Fibroblast of gingiva (primary cell): ENCODE measurements at places on chromosomes 11 and 22.

DNA sequence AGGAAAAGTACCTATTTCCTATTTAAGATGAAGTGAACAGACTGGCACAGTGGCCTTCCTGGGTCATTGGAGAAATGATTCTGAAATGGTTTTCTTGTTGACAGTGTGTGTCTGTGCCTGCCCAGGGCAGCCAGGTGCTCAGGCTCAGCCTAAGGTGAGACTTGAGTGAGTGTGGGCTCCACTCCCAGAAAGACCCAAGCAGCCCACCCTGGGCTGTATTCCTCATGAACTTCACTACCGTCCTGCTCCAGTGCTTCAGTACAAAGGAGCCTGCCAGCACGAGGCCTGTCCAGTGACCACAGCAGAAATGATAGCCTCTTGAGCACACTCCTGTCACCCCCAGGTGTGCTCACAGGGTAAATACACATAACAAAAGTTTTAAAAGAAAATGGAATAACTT, 49.5 kb downstream of the GAB4 start:
- no peak for DNase-seq

DNA sequence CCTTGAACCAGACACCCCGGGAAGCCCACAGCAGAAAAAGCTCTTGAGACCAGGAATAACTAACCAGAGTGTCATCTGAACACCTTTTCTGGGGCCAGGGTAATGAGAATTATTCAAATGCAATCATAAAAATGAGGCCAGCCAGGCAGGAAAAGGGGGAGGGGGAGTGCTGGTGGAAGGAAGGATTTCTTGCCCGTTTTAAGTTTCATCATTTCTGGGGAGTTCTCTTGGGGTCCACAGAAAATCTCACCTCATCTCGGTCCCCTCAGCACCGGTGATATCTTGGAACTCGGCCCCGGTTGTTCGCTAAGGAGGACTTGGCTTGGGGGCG, 495 bp upstream of the PKNOX2 start:
- no peak for DNase-seq

- no peak for DNase-seq
Measured at GRCh38 chr11:132681971-132682370, 850.3 kb downstream of the OPCML start.

DNA sequence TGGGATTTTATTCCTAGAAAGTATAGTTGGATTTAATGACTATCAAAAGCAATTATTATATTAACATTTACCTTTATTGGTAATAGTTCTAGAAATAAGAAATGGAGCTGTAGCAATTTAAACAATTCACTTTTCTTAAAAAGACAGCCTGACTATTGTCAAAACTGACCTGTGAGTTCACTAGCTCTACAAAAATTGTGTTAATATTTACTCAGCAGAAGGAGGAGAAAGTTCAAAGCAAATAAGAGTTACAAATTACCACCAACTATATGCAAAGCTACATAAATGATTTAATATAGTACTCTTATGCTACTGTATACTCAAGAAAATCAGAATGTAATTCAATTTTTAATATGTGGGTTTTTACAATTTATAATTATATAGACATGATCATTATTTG, 310.0 kb downstream of the DCDC1 start:
- DNase-seq, result no peak

GRCh38 chr11:32892355-32893092, at the start of gene QSER1:
QSER1 (plus strand) TSS chr11:32892811; CDS start chr11:32893126, 315 bp downstream.
- DNase-seq, result peak; percentile 57

DNA sequence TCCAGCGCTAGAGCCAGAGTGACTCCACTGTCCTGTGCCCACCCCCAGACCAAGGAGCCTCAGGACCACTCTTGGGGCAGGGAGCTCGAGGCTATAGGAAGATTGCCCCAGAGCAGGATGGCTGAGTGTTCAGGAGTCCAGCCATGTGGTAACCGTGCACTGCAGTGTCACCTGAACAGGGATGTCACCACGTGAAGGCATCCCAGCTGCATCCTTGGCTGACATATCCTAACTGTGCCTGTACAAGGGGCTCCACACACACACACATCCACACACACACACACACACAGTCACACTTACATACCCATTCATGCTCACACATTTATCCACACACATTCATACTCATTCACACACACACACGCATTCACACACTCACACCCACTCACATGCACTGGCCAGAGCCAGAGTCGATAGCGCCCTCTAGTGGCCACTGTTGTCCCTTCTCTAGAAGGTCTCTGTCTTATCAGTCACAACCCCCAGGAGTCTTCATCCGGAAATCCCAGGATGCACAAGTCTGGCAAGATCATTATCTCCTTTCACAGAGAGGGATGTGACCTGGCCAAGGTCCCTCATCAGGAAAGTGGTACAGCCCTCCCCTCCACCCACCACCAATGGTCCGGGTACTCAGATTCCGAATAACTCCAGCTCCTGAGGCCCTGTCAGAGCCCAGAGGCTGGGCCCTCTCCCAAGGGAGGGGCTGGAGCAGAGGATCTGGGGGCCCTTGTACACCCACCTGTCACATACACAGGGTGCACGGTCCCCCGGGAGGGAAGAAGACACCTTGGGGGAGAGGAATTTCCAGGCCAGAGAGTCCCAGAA, 55.1 kb downstream of the IGLL5 start:
- peak; percentile 26 for DNase-seq

DNA sequence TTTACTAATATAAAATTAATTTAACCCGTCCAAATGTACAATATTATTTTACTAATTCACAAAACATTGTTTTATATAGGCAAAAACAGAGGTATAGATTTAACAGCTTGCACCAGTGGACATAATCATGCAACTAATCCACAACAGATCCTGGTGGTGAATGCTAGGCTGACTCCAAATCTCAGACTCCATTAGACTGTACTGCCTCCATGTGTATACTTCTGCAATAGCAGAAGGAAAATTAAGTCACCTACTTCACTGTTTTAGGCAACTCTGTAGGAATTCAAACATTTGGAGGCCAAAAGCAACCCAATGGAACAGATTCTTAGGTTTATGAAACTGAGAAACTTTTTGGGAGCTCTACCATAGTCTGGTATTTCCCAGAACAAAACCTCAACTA, 30.0 kb upstream of the RAB39A start:
- DNase-seq, result peak; percentile 54

GRCh38 chr22:25067851-25068421, 115.4 kb downstream of the KIAA1671 start:
- no peak for DNase-seq

GRCh38 chr11:70155386-70155785, 47.7 kb upstream of the FADD start:
- DNase-seq, result no peak

DNA sequence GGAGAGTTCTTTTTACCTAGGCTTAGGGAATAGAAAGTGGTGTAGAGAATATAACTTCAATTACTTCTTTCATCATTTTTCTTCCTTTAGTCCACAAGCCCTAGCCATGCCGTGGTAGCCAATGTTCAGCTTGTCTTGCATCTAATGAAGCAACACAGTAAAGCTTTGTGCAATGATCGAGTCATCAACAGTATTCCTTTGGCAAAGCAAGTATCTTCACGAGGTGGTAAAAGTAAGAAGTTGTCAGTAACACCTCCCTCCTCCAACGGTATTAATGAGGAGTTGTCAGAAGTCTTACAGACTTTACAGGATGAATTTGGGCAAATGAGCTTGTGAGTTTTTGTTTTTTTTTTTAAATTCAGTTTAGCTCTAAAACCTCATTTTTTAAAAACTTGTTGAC, 37.4 kb downstream of the CEP57 start:
- DNase-seq, result peak; percentile 49

DNA sequence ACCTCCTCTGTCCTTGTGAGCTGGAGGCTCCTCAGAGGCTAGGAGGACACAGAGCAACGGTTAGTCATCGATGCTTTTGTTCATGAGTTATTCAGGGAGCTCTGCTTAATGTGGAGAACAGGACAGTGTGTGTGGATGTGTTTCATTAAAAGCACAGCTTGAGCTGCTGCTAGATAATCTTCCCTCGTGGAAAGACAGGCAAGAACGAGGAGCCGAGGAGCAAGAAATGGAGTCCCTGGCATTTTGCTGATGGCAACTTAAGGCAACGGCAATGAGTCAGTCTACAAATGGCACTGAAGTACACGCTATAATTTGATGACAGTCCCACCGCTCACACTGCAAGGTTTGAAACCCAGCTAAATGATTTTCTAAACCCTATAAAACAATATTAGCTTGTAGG, 106.2 kb downstream of the IGLL1 start:
- no peak for DNase-seq

GRCh38 chr11:18748766-18749365, 22.9 kb upstream of the IGSF22 start:
- DNase-seq, result no peak

- DNase-seq, result no peak
Measured at GRCh38 chr11:98895936-98896335, 124.8 kb upstream of the CNTN5 start.

DNA sequence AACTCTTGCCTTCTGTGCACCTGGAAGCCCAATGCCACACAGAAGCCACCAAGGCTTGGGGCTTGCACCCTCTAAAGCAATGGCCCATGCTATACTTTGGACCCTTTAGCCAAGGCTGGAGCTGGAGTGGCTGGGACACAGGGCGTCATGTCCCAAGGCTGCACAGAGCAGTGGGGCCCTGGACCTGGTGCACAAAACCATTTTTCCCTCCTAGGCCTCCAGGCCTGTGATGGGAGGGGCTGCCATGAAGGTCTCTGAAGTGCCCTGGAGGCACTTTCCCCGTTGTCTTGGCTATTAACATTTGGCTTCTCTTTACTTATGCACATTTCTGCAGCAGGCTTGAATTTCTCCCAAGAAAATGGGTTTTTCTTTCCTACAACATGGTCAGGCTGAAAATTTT, 20.6 kb upstream of the TMEM45B start:
- no peak for DNase-seq

DNA sequence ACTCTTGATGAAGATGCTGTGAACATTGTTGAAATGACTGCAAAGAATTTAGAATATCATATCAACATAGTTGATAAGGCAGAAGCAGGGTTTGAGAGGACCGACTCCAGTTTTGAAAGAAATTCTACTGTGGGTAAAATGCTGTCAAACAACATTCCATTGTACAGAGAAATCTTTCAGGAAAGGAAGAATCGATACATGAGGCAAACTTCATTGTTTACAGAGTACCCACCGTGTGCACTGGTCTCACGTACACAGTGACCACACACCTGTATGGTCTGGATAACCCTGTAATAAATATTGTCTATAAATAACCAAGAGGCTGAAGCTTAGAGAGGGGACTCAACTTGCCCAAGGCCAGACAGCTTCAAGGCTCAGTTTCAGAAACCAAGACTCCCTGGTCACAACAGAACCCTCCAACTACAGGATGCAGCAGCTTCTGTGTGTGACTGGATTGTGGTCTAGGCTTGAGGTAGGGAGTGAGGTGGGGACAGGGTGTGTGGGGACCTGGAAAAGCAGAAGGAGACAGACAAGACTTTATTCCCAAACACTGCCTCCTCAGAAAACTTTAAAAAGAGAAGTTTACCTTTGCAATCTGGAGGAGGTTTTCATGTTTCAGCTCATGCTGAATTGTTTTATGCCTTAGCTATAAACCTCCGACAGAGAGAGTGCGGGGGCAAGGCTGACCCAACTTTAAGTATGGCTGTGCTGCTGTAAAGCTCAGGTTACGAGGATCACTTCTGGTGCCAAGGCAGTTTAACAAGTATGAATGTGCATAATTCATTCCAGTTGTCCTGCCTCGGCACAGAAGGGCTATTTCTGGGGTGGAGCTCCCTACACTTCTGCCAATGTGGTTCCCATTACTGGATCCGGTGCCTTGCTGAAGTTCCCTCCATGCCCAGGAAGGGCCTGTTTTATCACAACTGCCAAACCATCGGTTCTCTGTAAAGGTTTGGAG, 372.6 kb upstream of the NARS2 start:
- peak; percentile 82 for DNase-seq

GRCh38 chr22:17063411-17064106, 21.2 kb upstream of the IL17RA start:
- DNase-seq, result no peak

DNA sequence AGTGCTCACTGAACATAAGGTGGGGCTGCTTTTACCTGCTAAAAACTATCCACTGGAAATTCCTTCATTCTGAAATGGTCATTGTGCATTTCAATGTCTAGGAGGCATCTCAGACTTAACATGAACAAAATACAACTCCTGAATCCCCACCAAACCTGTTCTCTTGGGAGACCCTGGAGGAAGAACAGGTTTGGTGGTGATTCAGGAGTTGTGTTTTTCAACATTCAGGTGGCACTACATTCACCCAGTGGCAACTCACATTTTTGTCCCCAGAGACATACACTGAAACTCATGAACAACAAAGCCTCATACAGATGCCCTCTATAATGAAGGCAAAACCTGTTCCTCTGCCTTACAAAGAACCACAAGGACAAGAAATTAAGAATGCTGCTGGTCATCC, 64.3 kb upstream of the CYP2D6 start:
- DNase-seq, result no peak

DNA sequence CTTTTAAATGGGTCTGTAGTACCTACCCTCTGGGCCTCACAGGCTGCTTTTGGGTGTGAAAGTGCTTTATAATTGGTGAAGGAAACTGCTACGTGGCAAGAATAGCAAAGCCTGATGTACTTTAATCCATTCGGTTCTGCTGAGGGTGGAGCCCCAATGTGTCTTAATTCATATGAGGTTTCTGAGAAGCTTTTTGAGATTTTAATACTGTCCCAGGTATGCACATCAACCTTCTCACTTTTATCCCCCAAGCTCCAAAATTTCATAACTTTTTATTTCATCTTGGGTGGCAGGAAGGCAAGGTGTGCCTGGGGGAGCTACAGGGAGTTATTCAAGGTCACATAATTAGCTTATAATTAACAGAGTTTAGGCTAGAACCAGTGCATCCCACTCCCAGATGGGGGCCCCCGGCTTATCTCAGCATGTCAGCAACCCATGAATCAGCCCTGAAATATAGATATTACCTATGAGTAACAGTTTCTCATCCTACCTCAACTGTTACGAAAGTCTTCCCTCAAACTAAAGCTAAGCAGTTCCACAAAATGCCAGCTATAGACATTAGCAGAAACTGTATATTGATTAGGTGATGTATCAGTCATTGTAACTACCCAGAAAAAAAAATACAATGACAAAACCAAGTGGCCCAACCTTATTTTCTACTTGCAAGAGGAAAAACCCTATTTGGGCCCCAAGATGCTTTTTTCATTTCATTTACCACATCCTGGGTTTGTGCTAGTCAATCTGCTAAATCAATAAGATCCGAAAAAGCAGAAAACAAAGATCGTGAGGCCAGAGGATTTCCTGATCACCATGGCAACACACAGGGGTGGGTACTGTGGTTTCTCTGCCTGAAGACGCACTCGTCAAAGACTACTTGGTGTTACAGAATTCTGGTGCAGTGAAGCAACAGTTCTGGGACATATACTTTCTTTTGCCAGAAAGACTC, 26.7 kb downstream of the CD44 start:
- DNase-seq, result peak; percentile 95
